ENCODE measurements at places on chromosomes 12 and 14.

DNA sequence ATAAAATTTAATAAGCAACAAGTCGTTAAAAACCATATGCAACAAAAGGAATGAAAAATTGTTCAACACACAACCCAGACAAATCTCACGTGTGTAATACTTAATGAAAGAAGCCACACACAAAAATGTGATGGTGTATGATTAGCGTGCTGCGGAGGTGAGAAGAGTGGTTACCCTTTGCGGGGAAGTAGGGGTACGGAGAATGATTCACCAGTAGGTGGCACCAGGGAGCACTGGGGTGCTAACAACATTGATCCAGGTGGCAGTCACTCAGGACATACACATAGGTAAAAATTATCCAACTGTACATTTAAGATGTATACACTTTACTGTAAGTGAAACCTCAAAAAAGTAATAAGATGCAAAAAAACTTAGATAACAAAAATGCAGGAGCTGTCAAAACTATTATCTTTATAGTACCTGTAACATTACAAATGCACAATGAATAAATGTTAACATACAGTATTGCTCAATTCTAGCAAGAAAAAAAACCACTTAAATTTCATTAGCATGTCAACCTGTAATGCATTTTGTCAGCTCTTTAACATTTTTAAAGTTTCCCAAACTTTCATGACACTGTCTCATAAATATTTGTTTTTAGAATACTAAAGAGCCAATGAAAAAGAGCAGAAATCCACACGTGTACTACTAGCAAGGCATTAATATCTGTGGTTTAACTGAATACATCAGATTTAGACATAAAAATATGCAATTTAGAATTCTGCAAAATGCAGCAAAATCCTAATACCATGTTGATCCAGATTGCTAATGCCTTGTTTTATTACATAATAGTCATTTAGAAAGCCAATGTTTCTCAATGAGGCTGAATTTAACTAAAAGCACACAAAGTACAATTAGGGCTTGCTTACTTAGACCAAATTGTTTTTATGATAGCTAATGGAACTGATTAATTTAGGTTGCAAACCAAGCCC, 46.7 kb downstream of the TMCC3 start:
- DNase-seq: no peak

- no peak for DNase-seq
Observed at GRCh38 chr14:78785265-78785664, 615.1 kb downstream of the NRXN3 start.

DNA sequence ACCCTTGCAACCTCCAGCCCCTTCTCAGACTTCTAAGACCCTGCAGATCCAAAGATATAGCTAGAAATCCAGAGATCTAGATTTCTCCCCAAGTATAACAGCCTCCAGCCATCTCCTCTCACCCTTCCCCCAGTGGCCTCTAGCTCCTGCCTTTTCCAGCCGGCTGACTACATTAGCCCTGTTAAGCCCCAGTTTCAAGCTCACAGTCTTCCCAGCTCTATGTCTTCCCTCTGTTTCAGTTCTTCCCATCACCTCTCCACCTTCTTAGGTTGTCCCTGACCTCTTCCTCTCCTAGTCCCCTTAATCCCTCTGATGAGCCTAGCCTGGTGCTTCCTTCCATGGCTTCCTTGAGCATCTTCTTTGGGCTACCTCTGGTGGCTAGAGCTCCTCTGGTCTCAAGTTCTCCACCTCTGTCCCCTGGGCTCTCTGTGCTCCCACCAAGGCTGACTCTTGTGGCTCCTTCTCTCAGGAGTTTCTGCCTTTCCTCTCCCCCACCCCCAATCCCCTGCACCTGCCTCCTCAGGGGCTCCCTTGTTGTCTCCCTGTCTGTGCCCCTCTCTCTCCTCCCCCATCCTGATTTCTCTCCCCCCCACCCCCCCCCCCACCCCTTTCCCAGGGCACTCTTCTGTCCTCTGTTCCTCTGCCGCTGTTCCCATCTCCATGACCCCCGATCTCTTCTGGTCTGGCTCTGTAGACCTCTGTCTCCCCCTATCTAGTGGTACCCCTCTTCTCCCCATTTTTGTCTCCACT, 816 bp upstream of the GDF11 start:
- DNase-seq: peak; percentile 15

- DNase-seq: no peak
Observed at GRCh38 chr14:103749452-103749851, 33.8 kb downstream of the ZFYVE21 start.

GRCh38 chr12:80607361-80608135, 99.9 kb upstream of the MYF6 start:
- DNase-seq: no peak

- peak; percentile 47 for DNase-seq
Observed at GRCh38 chr14:73764406-73765280, 50.5 kb upstream of the PNMA1 start.

- DNase-seq: no peak
Observed at GRCh38 chr12:83214185-83214584, 527.5 kb downstream of the TMTC2 start.

GRCh38 chr12:103470664-103471063, 25.1 kb downstream of the C12orf42 start:
- no peak for DNase-seq

- peak; percentile 42 for DNase-seq
Observed at GRCh38 chr12:104506676-104507401, 50.1 kb downstream of the CHST11 start.

DNA sequence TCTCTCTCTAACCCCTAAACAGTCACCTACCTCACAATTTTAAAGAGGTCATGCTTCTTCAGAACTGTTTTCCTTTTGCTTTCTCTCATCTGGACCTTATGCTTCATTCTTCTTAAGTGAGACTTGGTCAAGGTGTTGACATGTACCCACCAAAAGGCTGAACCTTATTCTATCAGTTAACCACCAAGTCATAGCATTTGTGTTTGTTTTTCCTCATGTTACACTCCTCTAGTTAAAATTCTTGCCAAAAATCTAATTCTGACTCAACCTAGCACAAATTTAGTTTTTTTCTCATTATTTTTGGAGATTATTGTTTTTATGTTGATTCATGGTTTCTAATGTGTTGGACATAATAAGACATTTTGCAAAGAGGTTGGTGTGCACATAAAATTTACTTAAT, 578.6 kb downstream of the SLC16A7 start:
- DNase-seq: no peak

GRCh38 chr14:61281186-61281947, at the start of gene TMEM30B:
Gene TMEM30B, minus strand, starts transcription at chr14:61281338. Its CDS starts 191 bp downstream, at chr14:61281147.
- DNase-seq: no peak

DNA sequence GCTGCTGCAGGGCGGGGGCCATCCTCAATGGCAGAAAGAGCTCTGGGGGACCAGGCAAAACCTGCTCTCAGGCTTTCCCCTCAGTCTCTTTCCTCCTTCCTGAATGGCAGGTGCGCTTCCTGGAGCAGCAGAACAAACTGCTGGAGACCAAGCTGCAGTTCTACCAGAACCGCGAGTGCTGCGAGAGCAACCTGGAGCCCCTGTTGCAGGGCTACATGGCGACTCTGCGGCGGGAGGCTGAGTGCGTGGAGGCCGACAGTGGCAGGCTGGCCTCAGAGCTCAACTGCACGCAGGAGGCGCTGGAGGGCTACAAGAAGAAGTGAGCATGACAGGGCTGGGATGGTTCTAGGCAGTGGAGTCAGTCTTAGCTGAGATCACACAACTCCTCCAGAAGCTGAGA, 22.9 kb upstream of the KRT83 start:
- DNase-seq: no peak

DNA sequence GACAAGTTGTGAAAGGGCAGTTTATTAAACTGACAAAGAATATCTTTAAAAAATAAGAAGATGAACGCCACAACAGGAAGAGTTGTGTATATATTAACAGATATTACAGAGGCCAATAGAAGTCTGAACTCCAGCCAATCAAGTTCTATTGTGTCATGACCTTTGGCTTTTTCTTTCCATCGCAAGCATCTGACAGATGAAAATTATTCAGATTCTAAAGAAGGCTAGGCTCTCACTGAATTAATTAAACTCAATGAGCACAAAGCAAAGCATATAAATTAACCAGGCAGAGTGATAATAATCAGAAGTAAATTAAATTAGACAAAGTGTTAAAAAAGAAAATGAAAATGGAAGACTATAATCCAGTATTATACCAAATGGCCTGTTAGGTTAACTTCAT, 62.0 kb upstream of the PYGL start:
- DNase-seq: peak; percentile 63

- DNase-seq: no peak
Observed at GRCh38 chr12:388541-389141, 479 bp downstream of the KDM5A start.

DNA sequence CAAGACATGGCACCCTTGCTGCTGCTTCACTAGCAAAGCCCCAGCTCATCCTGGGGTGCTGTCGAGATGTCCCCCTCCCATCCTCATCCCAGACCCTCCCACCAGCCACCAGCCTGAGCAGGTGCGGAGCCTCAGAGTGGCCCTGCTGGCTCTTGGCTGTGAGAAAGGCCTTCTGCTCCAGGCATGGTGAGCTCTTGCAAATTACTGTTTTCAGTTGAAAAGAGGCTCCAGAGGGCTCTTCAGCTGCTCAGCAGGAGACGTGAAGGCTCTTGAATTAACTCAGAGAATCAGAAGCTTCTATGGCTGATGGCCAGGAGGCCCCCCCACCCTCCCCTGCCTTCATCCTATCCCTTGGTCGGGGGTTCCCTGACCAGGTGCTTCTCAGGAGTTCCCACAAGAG, 44.1 kb downstream of the WSCD2 start:
- peak; percentile 33 for DNase-seq

- DNase-seq: no peak
Observed at GRCh38 chr12:87406926-87407325, 622.3 kb downstream of the C12orf50 start.

GRCh38 chr14:103880348-103881267, 33.2 kb upstream of the PPP1R13B start:
- DNase-seq: peak; percentile 66

GRCh38 chr14:76742966-76743365, 18.3 kb upstream of the VASH1 start:
- DNase-seq: no peak

DNA sequence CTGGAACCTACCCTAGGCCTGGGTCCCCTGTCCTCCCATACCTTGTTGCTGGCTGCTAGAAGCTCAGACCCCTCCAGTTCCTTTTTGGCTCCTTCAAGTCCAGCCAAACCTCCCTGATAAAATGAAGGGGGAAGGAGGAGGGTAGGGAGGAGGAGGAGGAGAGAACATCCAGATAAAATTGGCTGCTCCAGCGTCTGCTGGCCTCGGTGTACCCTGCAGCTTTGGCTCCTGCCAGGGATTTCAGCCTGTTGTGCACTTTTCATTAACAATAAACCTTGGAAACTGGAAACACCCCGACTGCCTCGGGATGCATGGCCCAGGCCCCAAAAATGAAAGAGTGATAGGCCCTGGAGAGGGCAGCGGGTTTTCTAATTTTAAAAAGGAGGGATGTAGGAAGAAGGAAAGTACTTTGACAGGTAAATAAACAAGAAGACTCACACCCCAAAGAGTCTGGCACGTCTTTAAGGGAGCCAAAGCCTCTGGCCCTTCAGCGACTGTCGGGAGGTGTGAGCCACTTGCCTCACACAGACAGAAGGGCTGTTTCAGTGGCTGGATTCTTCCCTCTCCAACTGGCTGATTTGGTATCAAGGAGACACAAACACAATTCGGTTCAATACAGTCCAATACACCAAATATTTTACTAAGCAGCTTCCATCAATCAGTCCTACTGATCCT, 49.8 kb downstream of the NUAK1 start:
- no peak for DNase-seq

DNA sequence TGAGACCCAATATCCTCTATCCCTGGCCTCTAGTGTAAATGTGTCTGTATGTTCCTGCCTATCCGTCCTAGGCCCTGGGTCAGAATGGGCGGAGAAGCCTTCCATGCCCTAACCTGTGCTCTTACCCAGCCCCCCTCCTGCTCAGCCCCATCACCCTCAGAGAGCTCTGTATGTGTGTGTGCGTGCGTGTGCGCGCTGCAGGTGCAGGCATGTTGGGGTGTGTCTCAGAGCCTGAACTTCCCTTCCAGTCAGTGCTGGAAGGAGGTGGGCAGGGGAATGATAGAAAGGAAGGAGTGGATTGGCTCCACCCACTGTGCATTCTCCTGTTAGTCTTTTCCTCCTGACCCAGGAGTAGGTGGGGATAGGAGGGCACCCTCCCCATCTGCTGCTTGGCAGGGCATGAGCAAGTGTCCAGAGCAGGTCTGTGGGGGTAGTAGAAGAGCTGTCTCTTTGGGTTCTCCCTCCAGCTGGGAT, 7.2 kb downstream of the NAB2 start:
- no peak for DNase-seq

DNA sequence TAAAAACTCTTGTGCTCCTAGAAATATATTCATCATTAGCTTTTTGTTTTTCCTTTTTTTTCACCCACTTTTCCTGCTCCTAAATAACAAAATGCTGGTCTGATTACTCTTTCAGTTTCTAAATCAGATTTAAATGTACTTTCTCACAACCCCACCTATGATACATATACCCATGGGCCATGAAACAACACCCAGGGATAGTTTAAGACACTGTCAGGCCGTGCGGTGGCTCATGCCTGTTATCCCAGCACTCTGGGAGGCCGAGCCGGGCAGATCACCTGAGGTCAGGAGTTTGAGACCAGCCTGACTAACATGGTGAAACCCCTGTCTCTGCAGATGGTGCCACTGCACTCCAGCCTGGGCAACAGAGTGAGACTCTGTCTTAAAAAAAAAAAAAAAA, 1.6 kb upstream of the NUMB start:
- DNase-seq: no peak

GRCh38 chr14:99671235-99672224, 12.6 kb upstream of the CYP46A1 start:
- peak; percentile 56 for DNase-seq

- peak; percentile 22 for DNase-seq
Observed at GRCh38 chr12:105574056-105574715, 243.7 kb downstream of the C12orf75 start.

GRCh38 chr12:113088037-113088436, 31.5 kb downstream of the DTX1 start:
- no peak for DNase-seq

DNA sequence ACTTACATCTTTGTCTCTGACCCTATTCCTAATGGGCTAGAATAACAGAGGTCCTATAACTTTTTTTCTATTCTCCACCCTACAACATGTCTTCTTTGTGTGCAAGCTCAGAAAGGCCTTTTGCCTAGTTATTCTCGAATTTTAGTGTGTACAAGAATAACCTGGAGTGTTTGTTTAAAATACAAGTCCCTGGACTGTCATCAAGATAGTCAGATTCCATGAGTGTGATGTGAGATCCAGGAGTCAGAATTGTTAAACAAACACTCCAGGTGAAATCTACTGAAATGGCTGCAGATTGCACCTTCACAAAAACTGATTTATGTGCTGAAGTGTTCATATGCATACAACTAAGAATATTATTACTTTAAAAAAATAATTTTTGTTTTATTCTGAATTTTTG, 114.4 kb upstream of the DIO2 start:
- DNase-seq: no peak

GRCh38 chr14:69090187-69090789, 62.6 kb downstream of the DCAF5 start:
- DNase-seq: peak; percentile 27

GRCh38 chr12:98591209-98591608, 2.3 kb upstream of the SLC25A3 start:
- DNase-seq: no peak

DNA sequence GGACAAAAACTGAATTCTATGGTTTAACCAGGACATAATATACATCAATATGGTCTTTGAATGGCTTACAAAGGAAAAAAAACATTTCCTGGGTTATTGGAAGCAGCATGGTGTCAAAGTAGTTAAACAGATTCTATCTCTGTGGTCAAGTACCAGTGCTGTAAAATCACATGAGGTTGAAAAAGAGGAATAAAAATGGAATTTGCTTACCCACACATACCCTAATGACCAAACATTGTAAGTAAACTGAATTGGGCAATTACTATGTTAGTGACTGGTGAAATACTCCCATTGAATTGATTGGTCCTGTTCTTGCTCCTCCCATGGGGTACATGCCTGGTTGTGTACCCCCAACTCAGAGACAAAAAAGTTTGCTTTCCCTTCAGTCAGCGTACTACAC, 19.6 kb downstream of the IFNG start:
- no peak for DNase-seq
